ENCODE measurements at places on chromosomes 4 and X.

GRCh38 chrX:152873361-152873760 lies 24.5 kb upstream of the ZNF185 start:
- no peak for DNase-seq

GRCh38 chr4:112908511-112908910 lies 140.9 kb upstream of the ANK2 start:
- DNase-seq, result peak; percentile 55

GRCh38 chr4:27194599-27195176 lies 334.0 kb downstream of the STIM2 start:
- no peak for DNase-seq

DNA sequence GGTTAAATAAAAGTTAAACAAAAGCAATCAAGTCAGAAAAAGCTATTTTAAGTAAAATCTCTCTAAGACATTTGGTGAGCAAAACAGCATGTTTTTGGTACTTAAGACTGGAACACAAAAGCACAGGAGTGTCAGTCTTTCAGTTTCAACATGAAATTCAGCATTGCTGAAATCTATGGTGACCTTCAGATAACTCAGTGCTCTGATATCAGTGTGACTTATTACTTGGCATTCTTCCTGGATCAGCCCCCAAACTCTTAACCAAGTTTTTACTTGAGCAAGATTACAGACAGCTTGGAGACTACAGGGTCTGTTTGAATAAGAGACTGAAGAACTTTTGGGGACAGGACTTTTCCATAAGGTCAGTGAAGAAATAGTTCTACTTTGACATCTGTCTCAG lies 437.2 kb downstream of the RAPGEF2 start:
- DNase-seq, result no peak

GRCh38 chr4:141179474-141180373 lies 41.0 kb upstream of the ZNF330 start:
- DNase-seq, result no peak

GRCh38 chrX:149007423-149007822 lies 497.7 kb downstream of the IDS start:
- no peak for DNase-seq

DNA sequence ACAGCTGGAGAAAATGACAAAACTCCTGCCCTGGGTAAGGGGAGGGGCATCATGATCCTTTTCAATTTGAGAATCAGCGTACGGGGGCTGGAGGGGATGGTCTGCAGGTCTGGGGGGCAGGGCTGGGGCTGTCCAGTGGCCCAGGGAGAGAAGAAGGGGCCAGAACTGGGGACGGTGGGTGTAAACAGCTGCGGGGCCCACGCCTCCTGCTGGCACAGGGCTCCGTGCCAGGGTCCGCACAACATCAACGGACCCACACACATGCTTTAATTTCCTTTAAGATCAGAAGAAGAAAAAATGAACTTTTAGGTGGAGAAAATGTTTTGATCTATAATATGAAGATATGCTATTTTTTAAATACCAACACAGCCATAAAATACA lies 52.1 kb downstream of the PSAPL1 start:
- DNase-seq, result no peak

DNA sequence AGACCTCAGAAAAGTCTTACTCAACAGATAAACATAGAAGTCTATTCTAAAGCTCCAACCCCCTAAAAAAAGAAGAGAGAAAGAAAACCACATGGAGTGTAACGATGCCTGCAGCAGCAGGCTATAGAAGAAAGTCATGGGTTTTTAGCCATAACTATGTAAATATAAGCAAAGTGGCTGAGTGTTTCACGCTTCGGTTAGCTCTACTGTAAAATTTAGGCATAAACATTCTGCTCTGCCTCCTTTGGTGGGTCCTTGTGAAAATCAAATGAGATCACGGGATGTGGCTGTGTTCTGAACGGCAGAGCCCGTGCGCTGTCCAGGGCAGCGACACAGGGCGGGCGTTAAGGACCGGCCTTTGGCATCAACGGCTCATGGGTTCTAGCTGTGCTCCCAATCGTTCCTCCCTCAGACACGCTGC lies 78.4 kb downstream of the IRF2 start:
- no peak for DNase-seq

DNA sequence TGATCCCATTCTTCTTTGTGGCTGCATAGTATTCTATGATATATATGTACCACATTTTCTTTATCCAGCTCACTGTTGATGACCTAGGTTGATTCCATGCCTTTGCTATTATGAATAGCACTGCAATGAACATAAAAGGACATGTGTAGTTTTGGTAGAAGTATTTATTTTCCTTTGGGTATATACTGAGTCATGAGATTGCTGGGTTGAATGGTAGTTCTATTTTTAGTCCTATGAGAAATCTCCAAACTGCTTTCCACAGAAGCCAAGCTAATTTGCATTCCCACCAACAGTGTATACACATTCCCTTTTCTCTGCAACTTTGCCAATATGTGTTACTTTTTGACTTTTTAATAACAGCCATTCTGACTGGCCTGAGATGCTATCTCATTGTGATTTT lies 278.3 kb downstream of the PCDH18 start:
- peak; percentile 8 for DNase-seq

- no peak for DNase-seq
These were observed 668 bp upstream of the TAPT1 start for GRCh38 chr4:16226816-16227461.

Data from A172 (cell line).